ENCODE measurements at places on chromosomes 5 and 9.

- H3K36me3 ChIP-seq, result no peaks in the 10 kb centered on the region
- DNase-seq, result no peak
- no peaks in the 10 kb centered on the region for H3K4me1 ChIP-seq
Measured at GRCh38 chr5:74290634-74291241, 349.8 kb downstream of the ENC1 start.

DNA sequence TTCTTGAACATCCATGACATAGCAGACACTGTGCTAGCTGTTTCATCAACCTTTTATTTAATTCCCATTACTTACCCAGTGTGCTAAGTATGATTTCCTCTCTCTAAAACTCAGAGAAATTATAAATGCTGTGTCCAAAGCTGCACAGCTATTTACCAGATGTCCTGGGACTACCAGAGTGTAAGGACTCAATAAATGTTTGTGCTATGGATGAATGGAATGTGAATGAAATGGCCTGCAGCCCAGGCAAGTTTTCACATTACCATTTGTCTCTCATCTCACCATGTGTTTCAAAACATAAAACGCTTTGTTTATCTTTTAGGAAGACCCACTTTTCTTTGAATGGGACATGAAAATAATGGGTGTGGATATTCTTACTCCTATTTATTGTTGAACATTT, 96.2 kb downstream of the ARHGEF28 start:
- H3K36me3 ChIP-seq, result no peaks in the 10 kb centered on the region
- H3K27me3 ChIP-seq, result peaks cover 12% of the 10 kb centered on the region
- H3K27ac ChIP-seq, result no peak overlapping the region
- no peaks in the 10 kb centered on the region for H3K4me1 ChIP-seq

DNA sequence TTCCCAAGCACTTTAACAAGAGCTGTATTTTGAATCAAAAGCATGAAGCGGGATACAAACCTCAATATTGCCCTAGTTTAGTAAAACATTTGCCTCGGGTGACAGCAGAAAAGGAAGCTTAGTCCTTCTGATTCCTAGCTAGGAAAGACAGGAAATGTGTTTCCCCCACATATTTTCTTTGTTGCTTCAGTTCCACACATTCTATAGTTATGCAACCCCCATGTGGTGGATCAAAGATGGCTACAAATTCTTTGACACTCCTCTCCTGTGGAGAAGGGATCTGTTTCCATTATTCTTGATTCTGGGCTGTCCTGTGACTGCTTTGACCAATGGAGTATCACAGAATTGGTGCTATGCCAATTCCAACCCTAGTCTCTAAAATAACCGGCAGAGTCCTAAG, 89.1 kb upstream of the SLC30A5 start:
- no peak overlapping the region for H3K27ac ChIP-seq
- H3K4me3 ChIP-seq, result no peak overlapping the region
- peaks cover 14% of the 10 kb centered on the region for H3K27me3 ChIP-seq
- H3K36me3 ChIP-seq, result no peaks in the 10 kb centered on the region
- no peaks in the 10 kb centered on the region for H3K4me1 ChIP-seq
- no peak for DNase-seq

DNA sequence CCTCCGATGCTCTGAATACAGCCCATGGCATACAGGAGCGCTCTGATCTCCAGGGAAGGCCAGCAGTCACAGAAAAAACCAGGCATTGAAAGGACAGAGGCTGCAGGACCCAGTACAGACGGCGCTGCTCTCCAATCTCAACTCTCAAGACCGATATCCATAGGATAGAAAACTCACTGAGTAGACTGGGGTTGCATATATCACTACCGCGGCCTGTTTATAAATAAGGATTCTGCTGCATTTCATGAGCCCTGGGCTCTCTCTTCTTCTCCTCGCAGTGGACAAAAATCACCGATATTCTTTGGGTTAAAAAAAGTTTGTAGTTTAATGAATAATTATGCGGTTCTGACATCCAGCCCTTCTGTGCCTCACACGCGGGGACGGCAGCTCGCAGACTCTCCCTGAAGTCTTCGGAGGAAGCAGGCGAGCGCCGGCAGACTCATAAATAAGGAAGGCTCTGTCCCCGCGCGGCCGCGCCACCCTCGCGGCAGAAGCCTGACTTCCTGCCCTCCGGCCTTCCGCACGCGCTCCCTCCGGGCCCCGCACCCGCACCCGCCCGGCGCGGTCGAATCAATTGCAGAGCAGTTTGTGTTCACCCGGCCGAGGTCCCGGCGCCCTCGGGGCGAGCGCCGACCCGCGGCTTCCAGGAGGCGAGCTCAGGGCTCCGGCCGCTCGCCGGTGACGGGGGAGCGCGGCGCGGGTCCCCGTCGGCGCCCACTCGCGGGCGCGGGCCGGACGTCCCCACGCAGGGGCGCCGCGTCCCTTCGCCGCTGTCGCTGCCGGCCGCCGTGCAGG, at the start of gene FAM78A:
FAM78A (minus strand) TSS at position 417 of the 795 bp plus-strand sequence; CDS start at position 86, 331 bp downstream.
- H3K4me3 ChIP-seq, result peak within 1 kb of the TSS; percentile 97
- peak; percentile 31 for DNase-seq
- peaks cover 48% of the 10 kb centered on the region for H3K36me3 ChIP-seq
- H3K27ac ChIP-seq, result peak within 1 kb of the TSS; percentile 98

GRCh38 chr9:121784731-121785411, 133.4 kb downstream of the DAB2IP start:
- no peak overlapping the region for H3K4me3 ChIP-seq
- no peaks in the 10 kb centered on the region for H3K4me1 ChIP-seq
- DNase-seq, result no peak
- peaks cover 3% of the 10 kb centered on the region for H3K36me3 ChIP-seq
- peaks cover 33% of the 10 kb centered on the region for H3K27me3 ChIP-seq
- no peak overlapping the region for H3K27ac ChIP-seq

DNA sequence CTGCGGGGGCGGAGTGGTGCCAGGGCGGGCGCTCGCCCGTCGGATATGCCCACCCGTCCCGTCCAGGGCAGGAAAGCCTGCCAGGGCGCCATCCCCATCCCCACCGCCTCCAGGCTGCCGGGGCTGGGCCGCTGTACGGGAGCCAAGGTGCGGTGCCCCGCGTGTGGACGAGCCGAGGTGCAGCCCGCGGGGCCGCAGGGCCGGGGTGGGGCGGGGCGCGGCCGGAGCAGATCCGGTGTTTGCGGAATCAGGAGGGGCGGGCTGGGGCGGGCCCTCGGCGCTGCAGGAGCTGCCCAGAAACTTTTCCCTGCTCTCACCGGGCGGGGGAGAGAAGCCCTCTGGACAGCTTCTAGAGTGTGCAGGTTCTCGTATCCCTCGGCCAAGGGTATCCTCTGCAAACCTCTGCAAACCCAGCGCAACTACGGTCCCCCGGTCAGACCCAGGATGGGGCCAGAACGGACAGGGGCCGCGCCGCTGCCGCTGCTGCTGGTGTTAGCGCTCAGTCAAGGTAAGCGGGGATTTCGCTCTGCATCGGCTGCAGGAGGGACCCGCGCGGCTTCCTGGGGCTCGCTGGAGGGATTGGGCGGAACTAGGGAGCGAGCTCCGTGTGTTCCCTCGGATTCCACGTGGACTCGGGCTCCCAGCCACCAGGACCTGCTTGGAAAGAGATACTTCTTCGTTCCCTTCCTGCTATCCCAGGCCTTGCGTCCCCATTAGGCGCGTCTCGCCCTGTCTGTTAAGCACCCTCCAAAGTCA, at the start of gene ITGA2:
ITGA2 (plus strand) TSS at position 328 of the 756 bp plus-strand sequence; CDS start at position 445, 117 bp downstream.
- no peaks in the 10 kb centered on the region for H3K36me3 ChIP-seq
- H3K4me3 ChIP-seq, result peak within 1 kb of the TSS; percentile 70
- DNase-seq, result peak; percentile 8
- H3K27ac ChIP-seq, result no peak within 1 kb of the TSS
- H3K4me1 ChIP-seq, result no peaks in the 10 kb centered on the region

DNA sequence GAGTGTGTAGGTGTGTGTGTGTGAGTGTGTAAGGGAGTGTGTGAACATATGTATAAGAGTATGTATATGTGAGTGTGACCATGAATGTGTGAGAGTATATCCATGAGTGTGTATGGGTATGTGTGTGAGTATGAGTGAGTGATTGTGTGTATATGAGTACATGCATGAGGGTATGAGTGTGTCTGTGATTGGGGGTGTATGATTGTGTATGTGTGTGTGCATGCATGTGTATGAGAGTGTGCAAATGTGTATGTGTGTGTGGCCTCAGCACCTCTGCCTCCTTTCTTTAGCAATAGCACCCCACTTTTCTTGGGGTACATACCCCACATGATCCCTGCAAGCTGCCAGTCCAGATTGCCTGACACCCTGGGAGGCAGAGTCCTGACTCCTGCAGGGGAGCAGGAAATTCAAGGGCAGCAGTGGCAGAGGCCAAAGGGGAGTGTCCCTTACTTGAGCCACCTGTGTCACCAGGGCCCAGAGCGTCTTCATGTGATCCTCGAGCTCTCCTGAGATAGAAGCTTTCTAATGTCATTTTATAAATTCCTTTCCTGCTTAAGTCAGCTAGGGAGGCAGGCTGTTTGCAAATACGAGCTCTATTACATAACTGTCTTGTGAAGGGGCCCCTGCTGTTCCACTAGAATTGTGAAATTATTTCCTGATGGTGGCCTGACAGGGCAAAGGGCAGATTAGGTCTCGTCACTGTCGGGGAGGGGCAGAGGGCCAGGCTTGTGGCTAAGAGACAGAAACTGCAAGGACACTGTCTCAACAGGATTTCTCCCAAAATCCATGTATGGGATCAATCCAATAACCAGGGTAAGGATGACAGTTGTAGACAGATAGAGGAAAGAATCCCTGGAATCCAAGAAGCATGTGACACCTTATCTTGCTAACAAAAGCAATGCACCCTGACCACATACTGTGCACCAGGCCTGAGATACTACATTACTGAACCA, 389.1 kb downstream of the GADD45G start:
- no peak for DNase-seq
- no peak overlapping the region for H3K4me3 ChIP-seq
- H3K36me3 ChIP-seq, result no peaks in the 10 kb centered on the region
- H3K27ac ChIP-seq, result no peak overlapping the region
